ENCODE measurements at places on chromosomes 16 and 17.

DNA sequence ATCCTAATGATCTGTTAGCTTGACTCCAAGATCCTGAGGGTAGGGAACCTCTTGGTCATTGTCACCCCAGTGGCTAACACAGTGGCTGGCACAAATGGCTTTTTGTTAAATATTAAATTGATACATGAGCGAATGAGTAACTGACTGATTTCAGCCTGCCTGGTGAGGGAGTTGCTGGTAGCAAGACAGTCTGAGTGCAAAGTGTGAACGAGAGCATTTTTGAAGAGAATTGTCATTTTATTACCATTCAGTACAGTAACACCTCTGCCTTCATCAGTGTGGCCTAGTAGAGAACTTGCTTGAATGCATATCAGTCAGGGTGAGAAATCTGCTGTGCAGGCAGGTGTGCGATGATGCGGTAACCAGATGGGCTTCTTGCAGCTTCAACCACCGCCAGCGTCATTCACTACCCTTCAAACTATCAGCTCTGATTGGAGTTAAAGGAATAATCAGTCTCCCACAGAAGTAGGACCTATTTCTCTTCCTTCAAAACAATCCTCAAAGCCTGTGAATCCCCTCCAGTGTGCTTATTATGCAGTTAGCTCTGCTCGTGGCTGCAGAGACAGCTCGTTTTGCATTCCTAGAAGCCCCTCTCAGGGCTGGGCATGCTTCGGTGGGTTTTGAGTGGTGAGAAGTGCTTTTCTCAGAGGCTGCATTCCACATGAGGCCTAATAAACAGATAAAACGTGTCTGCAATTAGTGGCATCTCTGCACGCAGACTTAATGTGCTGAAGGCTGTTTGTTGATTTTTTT, 29.0 kb downstream of the HEXIM2 start:
- no peak for DNase-seq

- DNase-seq: no peak
Measured at GRCh38 chr17:77148940-77149510, 8.3 kb downstream of the SEC14L1 start.

GRCh38 chr16:12904329-12904671, 2.9 kb downstream of the SHISA9 start:
- no peak for DNase-seq

GRCh38 chr16:55248058-55248457, 75.9 kb upstream of the IRX6 start:
- DNase-seq: no peak

- no peak for DNase-seq
Measured at GRCh38 chr16:23188911-23189310, 6.4 kb downstream of the SCNN1G start.

DNA sequence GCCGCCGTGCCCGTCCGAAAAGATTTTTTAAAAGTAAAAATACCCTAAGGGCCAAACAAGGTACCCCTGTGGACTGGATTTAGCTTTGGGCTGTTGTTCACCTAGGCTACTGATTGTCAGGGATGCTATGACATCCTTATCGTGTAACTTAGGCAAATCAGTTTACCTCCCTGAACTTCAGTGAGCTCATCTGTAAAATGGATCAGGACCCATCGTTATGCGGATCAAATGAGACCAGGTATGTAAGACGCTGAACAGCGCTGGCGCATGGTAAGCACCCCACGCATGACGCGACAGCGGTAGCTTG, 658 bp upstream of the ZNF771 start:
- no peak for DNase-seq

DNA sequence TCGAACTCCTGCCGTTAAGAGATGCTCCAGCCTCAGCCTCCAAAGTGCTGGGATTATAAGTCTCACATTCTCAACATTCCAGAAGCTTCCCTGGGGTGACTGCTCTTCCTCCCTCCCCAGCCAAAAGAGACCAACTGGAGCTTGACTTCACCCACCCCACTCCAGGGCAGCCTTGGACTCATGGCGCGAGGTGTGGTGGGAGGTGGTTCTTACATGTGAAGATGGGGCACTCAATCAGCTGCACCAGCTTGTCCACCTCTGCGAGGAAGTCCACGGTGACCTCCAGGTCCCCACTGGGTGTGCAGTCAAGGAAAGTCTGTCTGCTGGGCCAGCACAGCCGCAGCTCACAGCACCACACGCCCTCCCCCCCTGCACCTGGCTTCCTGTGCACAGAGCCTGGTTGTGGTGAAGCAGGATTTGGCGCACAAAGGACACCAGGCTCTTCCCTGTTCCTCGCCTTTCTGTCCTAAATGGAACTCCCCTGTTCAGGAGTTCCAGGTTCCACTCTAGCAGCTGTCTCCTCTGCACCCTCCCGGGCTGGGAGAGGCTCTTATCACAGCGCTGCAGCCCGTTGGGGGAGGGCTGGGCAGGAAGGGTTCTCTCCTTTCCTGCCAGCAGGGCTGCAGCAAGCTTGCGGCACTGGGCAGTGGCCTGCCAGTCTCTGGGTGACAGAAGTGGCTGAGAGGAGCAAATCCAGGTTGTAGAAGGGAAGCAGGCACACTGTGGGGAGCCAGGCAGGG, 9.6 kb upstream of the MTSS2 start:
- DNase-seq: no peak

DNA sequence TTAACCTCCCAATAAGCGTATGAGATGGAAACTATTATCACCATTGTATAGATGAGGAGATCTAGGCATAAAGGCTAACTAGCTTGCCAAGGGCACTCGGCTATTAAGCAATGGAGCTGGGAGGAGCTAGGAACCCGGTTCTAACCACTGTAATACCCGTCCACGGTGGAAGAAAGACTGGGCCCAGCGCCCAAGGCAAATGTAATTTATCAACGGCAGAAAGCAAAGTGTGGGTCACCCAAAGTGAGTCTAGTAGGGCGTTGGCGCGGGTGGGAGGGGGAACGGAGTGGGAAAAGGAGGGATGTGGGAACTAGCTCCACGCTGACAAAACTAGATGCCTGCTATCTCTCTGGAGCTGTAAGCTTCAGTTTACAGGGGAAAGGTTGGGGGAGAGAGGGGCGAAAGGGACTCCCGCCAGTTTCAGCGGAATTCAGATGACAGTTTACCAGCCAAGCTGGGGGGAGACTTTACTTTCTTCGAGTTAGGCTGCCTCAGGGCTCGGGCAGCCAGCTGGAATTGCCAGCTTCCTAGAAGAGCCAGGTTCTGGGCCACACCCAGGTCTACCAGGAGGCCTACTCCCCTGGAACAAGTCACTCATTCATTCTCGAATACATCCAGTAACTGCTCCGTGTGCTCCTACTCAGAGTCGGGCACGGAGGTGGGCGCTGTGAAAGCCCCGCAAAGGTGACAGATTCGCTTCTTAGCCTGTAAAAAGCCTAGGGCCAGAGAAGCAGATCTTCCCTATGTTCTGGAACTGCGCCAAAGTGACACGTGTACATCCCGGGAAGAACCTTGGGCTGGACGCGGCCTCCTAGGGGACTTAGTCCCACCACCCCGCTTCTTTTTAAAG, 837 bp downstream of the LRRC59 start:
- DNase-seq: no peak

DNA sequence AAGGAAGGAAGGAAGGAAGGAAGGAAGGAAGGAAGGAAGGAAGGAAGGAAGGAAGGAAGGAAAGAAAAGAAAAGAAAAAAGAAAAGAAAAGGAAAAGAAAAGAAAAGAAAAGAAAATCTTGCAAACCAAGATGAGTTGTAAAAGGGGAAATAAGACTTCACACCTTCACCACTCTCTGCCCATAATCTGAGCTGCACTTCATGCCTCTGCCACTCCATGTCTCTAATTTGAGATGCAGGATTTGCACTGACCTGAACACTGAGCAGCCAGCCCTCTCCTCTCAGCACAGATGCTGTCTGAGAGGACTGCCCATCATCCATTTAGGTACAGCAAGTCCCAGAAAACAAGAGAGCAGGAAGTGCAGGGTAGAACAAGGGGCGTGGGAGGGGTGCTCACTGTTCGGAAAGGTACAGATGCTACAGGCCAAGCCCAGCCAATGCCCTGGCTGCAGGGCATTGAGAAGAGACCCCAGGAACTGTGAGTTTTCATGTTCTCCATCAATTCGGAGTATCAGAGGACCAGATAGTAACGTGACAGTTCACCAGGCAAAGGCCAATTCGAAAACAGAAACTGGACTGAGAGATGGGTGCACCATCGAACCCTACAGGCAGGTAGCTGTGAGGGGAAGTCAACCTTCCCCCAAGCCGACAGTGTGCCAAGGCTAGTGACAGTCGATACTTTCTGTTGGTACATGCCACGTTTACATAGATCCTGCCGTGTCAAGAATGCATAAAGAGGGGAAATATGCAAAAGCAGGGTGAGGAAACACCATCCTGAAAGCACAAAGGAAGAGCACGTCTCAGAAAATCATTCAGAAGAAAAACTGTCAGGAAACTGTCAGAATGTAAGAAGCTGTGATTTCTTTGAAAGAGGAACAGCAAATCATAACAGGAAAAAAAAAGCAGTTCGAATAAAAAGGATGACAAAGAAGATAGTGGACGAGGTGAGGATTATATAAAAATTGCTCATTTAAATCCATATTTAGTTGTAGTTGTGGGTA, 142.0 kb upstream of the RCVRN start:
- no peak for DNase-seq

DNA sequence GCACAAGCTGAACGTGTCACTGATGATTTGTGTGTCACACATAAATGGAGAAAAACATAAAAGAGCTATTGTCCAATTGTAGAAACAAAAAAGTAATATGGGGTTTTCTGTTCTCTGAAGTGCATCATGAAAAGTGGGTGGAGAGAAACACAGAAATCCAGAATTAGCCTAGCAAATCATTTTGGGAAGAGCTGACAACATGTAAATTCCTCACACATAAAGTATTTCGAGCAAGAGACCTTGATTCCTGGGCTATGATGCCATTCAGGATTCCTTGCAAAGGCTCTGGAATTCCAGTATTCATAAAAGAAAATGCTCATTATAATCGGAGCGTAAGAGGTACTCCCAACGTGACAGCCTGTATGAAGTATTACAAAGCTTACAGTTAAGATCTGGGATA, 1.1 kb downstream of the DCUN1D3 start:
- no peak for DNase-seq

DNA sequence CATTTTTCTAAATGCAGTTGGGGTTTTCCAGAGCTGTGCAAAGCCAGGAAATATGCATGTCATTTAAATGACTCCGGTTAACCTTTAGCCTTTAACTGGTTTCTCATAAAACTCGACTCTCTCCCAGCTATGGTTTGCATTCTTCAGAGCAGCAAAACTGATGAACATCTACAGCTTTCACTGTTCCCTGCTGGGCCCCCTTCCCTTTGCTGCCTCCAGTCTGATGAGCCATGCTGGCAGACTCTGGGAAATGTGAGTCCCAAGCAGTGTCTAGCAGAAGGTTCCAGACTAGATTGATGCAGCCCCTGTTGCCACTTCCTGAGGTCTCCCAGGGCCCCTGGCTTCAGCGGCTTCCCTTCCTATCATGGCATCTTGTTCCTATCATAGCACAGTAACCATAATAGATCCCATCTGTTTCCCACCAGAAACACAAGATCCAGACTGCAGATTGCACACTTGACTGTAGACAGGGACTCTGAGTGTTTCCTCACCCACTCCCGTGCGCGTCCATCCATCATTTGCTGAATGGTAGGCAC, 135.4 kb downstream of the CLEC16A start:
- no peak for DNase-seq

DNA sequence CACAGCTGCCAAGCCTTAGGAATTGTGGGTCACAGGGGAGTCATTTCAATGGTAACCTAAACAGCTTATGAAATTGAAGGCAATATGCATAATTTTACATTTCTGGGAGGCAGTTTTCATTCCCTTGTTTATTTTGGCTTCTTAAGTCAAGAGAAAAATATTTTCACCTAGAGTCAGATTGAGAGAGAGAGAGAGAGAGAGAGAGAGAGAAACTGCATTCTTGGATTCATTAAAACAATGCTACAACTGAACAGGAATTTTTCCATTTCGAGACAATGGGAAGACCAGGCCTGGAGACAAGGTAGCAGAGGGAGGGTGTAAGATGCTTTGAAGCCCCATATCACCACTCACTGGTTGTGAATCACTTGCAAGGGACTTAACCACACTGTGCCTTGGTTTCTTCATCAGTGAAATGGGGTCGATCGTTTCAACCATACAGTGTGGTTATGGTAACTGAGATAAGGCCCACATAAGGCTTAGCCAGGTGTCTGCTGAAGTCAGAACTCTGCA, 224.7 kb upstream of the IRX3 start:
- DNase-seq: no peak

All from activated T-cell treated with anti-CD3 and anti-CD28 coated beads for 48 hours (primary cell).